Astrocyte of the spinal cord (primary cell): ENCODE measurements at places on chromosomes 7 and 10.

- DNase-seq, result no peak
Measured at GRCh38 chr10:74787457-74787856, 38.9 kb upstream of the KAT6B start.

DNA sequence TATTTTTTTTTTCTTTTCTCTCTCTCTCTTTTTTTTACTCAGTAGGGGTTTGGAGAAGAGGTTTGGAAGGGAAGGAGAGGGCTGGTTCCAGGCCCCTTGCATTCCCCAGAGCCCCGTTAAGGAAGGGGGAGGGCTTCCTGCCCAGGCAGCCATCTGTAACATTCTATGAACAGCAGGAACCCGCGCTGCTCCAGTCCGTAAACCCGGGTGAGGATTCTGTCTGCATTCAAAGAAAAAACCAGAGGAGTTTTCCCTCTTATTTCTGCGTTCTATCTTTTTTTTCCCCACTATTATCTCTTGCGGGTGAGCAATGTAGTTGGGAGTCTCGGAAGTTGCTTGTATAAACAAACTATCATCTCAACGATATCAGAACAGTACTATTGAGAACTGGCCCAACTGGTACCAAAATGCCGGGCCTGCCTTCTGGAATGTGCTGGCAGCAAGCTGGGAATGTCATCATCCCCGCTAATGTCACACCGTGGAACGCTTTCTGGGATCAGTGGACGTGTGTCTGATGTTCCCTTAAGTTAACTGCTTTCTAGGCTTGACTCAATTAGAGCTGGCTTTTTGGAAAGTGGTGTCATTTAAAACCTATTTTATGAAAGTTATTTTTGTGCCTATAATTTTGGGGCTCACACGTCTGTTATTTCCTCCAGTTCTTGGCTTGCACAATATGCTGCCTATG is 153.1 kb upstream of the MEOX2 start:
- DNase-seq, result peak; percentile 46

DNA sequence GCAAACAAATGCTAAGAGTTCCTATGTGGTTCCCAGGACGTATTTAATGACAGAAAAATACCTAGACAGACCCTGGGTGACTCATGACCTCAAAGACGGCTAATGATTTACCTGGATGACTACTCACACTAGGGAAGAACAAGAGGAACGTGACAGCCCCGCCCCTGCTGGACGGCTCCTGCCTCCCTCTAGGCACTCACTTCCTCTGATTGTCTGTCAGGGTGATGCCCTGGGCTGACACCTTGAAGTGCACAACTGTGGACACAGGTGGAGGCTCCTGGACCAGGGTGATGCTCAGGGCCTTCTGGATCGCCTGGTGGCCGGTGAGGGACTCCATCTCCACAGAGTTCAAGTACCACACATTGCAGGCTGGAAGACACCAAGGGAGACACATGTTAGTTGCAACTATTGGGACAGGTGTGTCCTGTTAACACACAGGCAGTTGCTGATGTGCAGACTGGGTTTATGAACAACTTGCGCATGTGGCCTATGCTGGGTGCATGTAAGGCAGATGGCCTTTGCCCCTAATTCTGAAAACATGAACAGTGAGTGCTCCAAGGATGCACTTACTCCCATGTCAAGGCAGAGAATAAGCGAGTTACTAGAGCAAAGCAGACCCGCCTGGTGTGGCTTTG is 298.3 kb downstream of the TNS3 start:
- DNase-seq, result no peak

GRCh38 chr7:20113427-20114027 is 103.7 kb downstream of the MACC1 start:
- DNase-seq, result no peak

DNA sequence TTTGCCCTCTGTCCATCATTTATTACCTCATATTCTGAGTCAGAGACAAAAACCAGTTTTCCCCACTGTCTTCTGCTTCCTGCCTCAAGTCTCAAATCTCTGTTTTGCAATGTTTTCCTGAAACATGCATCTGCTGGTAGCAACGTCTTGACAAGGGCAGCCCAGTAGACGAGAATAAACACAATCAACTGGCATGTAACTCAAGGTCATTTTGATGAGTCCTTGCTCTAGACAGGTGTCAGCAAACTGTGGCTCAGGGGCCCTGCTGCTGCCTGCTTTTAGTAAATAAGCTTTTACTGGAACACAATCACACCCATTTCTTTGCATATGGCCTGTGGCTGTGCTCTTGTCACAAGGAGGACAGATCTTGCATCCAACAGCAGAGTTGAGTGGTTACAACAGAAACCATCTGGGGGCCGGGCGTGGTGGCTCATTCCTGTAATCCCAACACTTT is 59.8 kb downstream of the ITIH5 start:
- DNase-seq, result no peak

DNA sequence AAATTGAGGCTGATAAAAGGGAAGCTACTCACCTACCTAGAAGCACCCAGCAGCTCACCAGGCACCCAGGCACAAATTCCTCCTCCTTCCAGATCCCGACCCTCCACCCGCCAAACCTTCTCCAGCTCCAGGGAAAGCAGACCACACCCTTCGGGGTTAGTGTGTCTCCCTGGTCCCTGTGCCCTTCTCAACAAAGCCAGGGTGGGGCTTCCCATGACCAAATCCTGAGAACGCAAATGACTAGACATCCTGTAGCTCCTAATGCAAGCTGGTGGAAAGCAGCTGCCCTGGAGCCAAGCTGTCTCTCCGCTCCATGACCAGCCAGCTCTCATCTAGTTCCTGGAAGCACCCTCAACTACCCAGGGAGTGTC is 4.4 kb downstream of the TBX20 start:
- no peak for DNase-seq

- peak; percentile 55 for DNase-seq
Measured at GRCh38 chr10:77251297-77252013, 386.2 kb downstream of the KCNMA1 start.

DNA sequence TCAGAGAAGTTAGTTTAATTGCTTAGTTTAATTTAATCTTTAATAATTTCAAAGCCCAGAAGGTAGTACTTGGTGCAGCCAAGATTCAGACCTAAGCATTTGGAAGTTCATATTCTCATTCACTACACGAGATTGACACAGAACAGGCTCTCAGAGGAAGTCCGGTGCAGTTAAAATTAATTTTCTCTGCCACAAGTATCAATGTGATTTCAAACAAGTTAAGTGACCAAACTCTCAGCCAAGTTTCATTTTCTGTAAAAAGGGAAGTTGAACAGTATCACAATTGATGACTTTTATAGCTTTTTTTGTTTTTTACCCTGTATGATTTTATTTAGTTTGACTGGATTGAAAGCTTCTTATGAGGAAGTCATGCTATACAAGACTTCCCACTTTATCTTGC is 1494.9 kb upstream of the LRRTM3 start:
- no peak for DNase-seq

GRCh38 chr10:83076443-83076842 is 1062.9 kb upstream of the GHITM start:
- no peak for DNase-seq

DNA sequence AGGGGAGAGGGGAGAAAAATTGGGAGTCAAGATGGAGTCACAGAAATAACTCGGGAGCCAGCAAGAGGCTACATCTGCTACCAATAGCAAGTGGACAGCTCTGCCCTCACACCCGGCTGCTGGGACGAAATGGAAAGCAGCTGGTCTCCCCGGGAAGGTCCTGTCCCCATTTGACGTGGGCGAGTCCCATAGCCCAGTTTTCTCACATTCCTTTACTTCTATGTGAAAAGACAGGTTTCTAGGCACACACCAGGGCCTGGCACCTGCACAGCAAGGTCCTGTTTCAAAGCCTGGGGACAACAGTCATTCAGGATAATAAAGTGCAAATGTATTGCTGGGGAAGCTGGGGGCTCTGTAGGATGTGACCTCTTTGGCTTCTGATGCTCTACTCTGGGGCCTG is 162.6 kb downstream of the OAT start:
- DNase-seq, result no peak

DNA sequence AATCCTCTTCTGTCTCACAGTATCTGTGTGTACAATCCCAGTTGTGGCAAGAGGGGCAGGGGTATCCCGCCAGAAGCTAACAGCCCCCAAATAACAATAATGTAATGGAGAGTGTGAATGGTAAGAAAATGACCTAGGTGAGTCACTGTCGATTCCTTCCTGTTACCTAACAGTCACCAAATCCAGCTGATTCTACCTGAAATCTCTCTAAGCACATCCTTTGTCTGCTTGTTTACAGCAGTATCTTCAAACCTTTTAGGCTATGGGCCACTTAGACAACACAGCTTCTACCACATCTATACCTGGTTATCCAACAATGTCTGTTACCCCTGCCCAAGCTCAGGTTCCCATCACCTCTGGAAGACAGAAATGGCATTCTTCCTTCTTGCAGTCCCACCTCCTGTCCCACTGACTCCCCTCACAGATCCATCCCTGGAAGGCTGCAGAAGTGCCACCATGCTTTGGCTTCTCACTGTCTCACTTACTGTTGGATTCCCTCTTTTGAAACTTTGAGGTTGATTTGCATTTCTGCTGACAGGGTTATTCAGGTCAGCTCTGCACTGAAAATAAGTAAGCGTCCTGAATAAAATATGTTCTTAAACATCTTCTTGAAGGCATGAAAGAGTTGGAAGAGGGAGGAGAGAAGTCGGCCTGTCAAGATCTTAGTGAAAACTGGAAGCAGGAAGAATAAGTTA is 13.1 kb downstream of the PIP4K2A start:
- DNase-seq, result no peak

DNA sequence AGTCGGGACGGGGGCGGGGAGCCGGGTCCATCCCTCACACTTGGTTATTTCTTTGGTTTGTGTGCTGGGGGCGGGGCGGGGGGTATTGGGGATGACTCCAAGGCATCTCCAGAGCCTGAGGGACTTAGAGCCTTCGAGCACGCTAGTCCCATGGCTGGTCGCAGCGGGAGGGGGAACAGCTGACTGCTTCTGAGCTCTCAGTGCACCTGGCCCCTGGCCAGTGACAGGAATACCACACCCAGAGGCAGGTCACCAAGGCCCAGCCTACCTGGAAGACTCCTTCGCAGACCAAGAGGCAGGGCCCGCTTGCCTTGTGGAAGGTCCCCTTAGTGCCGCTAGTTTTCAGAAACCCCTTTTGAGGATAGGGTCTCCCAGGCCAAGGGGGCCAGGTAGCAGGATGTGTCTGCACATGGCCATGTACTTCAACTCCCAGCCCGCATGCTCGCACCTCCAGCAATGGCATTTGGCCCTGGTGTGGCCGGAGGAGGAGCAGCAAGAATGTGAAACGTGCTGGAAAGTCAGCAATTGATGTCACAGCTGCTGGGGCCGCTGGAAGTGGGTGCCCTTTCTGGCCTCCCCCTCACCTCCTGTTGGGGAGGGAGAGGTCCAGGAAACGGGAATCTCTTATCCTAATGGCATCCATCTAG is 40.3 kb downstream of the AGAP3 start:
- no peak for DNase-seq

DNA sequence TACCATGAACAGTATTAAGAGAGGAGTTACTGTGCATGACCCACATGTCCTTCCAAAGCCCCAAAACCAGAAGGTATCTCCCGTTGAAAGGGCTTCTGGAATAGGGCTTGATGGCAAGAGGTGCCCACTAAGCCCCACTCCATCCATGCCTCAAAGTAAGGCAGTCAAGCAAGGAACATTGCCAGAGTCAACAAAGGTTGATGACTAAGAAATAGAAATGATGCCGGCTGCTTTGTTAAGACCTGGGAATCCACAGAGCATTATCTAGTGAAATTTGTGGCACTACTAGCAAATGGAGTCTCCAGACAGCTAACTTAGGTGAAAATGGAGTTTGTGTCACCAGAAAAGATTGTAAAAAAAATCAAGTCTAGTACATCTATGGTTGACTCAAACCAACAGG is 6.2 kb downstream of the SFR1 start:
- peak; percentile 59 for DNase-seq

GRCh38 chr7:155774947-155775346 is 37.3 kb downstream of the SHH start:
- no peak for DNase-seq

DNA sequence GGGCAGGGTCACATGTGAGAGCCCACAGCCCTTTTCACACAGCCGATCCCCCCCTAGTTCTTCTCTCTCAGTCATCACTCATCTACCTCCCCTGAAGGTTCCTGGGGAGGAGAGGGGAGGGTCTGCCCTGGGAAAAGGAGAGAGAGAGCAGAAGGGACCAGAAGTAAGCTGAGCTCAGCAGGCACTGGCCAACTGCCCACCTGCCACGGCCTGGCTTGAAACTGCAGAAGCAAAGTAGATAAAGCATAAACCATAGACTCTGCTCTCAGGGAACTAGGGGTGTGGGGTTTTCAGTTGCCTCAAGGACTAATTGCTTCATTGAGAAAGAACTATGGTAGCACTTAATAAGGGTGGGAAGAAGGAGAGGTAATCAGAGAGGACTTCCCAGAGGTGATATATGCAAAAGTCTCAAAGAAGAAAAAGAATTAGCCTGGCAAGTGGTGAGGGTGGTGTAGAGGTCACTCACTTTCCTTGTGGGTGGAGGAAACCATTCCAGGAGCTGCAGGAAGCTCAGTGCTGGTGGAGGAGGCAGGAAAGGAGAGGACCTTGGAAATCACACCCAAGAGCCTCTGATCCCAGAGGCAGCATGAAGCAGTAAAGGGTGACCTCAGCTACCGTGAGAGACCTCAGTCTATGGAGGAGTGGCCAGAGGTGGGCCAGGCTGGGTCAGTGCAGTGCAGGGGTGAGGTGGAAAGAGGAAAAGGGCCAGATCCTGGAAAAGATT is 17.2 kb downstream of the PILRA start:
- no peak for DNase-seq

DNA sequence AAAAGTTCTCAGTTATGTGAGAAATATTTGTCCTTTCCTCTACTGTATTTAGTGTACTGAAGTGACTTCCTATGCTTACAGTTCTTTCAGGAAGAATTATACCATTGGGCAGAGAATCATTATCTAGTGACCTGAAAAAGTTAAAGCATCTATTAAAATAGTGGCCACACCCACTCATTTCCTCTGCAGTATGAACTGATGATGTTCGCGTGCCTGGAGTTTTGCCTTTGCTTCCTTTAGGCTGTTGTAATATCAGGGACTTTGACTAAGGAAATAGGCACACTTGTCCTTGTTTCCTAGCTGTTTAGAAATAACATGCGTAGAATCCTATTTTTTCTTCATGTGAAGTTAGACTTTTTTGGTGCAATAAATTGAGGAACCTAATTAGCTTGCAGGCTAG is 100.7 kb downstream of the ZMYND11 start:
- DNase-seq, result no peak

DNA sequence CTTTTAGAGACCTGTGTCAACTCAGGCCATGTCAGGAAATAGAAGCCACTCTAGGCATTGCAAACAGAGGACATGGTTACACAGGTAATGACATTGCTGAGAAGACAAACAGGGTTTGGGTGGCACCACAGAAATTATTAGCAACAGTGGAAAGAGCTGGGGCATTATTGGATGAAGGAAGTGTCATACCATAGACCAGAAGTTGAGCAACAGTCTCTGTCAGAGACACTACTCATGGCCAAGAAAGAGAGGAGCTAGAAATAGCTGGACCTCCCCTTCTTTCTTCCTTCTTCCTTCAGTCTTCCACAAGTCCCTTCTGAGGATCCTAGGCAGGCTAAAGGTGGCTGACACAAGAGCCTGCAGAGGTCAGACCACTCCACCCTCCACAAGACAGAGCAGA is 4.2 kb upstream of the LIPA start:
- no peak for DNase-seq
